NCI-H2081 treated with DMSO at 0.1 percent for 48 hours (cell line): ENCODE measurements at places on chromosomes 5 and 9.

DNA sequence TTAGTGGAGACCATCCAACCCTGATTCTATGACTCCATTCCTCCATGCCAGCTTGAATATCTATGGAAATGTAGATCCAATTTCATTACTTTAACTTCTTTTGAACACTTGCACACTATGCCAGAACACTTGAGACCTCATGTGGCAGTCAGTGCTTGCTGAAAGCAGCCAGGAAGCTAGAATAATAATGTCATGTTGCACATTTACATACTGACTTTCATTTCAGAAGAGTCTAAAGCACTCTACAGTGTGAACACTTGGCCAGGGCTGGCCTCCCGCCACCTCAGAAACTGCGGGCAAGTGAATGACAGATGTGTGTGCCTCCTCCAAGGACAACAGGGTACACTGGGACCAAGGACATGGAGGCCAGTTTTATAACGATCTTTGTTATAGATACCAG, 97.3 kb downstream of the SLF1 start:
- no peak for DNase-seq

DNA sequence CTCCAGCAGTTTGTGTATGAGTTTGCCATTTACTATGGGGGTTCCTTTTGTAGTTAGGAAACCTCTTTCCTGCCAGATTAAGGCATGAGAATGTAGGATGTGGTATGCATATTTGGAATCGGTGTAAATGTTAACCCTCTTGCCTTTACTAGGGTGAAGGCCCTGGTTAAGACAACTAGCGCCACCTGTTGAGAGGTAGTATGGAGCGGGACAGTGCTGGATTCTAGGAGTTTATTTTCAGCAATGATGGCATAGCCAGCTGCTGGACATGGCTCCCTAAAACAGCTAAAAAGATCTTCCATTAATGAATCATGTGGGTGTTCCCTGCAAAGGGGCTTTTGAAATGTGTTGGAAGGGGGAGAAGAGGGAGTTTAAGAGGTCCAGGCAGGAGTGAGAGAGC, 30.7 kb upstream of the GPX3 start:
- no peak for DNase-seq

DNA sequence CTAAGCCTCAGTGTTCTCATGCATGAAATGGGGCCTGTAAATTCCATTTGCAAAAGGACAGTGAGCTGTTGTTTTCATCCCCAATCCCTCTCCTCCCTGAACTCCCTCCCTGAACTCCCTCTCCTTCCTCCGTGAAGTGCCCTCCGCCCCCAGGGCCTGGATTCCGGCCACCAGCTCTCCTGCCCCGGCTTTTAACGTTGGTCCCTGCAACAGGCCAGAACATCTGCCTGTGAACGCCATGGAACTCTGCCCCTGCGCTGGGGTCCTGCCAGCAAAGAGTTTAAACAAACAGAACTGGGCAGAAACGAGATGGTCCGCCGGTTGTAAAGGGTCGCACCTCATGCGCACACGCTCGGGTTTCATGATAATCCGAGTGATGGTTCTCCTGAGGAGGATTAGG, 62.4 kb downstream of the SMIM23 start:
- no peak for DNase-seq

GRCh38 chr9:103789686-103790085, 304.4 kb upstream of the SMC2 start:
- no peak for DNase-seq

- no peak for DNase-seq
These were observed 92.4 kb downstream of the GNAQ start for GRCh38 chr9:77939149-77939668.

DNA sequence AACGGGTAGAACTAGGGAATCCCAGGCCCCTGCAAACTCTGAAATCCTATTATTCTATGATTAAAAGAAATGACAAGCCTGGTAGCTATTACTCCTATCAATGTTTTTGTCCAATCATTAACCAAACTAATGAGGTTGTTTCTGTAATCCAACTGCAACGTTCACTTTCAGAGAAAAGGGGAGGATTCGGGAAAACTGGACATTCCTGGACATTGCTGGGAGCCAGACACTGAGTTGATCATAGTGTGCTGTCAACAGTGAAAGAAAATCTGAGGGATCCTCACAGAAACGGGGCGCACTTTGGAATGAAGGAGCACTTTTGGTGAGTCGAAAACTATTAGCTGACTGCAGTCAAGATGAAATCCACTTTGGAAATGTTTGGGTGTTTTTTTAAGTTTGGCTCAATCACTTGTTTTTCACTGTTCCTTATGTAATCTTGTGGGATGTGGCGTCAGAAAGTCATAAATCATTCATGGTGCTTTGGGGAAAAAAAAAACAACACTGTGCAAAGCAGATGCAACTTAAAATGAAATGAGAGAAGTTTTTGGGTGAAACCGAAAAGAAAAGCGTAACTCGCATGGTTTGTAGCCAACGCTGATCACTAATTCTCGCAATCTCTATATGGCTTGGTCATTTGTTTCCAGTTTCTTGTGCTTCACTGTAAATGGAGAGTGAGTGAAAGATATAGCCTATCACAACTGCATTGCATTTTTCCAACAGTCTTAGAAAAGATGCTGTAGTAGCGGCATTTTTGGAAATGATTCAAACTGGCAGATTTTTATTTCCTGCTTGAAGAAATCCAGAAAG, 51.2 kb upstream of the ADRA1B start:
- no peak for DNase-seq

- peak; percentile 94 for DNase-seq
These were observed 91.1 kb downstream of the ZNF608 start for GRCh38 chr5:124655251-124655917.
